ENCODE measurements at places on chromosomes 5 and 9.

DNA sequence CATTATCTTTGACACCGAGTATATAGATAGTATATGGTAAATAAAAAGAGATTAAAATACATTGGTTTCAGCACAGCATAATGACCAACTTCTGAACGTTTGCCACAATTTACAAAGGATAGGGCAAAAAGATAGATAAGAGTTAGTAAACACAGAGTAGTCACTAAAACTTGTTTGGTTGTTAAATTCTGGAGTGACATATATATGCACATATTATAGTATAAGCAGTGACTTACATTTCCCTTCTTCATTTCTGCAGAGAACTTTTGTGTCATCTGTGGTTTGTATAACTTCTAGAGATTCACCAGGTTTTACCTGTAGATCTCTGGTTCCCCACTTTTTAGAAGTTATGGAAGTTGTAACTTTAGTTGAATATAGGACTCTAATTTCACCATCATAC is 44.4 kb upstream of the RICTOR start:
- DNase-seq, result no peak

- DNase-seq, result no peak
Observed at GRCh38 chr9:5863092-5863746, 27.5 kb upstream of the MLANA start.

DNA sequence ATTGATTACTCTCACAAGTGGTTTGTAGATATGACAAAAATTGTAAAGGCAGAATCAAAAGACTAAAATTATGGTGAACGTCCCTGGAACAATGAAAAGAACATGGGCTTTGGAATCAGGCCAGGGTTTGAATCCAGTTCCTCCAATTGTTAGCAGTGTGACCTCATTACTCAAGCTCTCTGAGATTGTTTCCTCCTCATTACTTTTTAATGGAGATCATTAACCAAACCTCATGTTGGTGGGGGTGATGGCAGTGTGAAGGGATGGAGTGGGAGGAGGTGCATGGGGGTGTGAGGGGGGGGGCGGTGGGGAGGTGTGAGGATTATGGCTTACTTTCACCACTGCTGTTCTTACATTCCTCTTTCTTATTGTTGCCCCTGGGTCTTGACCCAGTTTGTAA is 44.1 kb upstream of the FOXE1 start:
- DNase-seq, result no peak

GRCh38 chr5:83925321-83925954 is 204.8 kb upstream of the HAPLN1 start:
- no peak for DNase-seq

- DNase-seq, result no peak
Observed at GRCh38 chr5:98794414-98795080, 21.1 kb downstream of the RGMB start.

GRCh38 chr5:1330847-1331831 is 13.8 kb downstream of the CLPTM1L start:
- DNase-seq, result no peak

DNA sequence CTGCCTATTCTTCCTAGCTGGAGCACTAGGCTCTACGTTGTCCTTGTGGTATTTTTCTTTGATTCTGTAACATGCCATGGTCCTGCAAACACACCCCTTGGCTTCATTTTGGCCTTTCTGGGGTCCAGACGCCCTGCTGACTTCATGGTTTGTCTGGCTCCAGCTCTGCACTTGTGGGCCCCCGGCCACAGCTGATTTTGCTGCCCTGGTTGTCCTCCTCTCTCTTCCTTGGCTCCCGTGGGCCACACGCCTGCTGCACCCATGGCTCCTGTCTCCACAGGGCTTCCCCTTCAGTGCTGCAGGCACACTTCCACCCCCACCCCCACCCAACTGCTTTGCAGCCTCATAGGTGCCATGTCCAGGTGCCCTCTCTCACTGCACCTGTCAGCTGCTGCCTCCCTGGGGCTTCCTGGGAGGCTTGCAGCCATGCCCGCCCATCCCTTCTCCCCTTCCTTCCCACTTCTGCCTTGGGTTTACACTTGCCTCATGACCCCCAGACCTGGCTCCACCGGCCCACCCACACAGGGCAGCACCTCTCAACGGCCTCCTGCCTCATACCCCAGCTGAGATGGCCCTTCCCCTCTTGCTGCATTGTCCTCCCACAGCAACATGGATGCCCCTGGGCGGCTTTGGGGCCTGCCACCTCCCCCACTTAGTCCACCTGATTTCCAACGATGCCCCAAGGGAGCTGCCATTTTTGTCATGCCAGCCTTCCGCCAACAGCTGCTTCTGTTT is 25.6 kb downstream of the SLC6A3 start:
- DNase-seq, result no peak

- DNase-seq, result no peak
Observed at GRCh38 chr5:158808542-158808941, 291.2 kb downstream of the EBF1 start.

DNA sequence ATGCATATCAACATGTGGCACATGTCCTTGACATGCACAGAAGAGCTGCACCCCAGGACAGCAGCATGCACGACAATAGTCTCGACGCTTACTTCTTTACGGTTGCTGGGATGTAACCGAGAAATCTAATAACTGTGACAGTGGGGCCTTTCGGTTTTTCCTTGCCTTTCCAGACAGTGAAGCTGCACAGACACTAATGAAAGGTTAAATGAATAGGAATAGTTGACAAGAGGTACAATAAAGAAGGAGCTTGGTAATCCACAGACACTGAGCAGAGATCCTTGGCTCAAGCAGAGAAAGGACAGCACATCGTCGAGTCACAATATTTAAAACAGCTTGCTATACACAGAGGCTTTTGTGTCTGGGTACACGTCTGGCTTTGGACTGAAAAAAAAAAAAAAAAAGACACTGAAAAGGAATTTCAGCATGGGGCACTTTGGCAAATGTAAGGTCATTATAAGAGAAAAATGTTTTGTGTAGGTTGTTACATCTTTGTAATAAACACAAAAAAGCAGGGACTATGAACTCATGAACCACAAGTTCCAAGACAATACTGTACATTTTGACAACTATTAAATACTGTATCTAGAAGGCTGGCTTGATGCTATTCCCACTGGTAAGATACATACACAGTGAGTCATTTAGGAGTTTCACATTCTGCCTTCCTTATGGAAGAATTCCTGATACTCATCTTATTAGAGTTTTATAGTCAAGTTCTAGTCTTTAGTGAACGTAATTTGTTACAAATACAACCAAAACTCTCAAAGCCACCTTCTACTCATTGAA is 5.6 kb downstream of the BNC2 start:
- DNase-seq, result no peak

GRCh38 chr9:35522187-35522586 is 32.3 kb downstream of the RUSC2 start:
- no peak for DNase-seq

DNA sequence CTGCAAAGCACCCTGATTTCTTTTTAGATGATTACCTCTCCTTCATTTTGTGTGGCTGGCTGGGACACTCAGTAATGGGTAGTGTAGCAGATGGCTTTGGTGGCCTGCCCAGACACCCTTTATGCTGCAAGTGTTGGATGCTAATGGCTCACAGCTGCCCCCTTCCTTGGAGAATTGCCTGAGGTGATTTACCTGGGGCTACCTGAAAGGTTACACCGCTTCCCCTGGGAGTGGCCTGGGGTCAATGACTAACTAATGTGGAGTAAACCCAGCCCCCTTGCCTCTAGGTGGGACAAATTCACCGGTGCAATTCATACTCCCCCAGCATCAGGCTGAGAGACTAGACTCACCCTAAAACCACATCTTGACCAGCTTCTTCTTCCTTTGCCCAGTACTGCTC is 23.5 kb upstream of the HAND1 start:
- no peak for DNase-seq

DNA sequence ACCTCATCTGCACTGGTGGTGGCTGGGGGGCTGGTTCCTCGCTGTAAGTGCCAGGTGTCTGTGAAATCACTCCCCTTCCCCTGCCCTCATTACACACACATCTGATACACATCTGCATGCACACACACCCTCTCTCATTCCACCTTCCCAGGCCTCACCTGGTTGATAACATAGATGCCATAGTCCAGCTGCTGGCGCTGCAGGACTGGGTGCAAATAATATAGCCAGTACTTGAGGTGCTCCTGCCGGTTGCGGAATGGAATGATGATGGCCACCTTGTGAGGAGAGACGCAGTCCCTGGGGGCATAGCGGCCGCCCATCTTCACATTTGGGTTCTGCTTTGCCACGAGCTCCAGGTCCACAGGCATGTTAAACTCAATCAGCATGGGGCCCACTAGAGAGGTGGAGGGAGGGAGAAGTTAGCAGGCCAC is 32.1 kb downstream of the B4GALT1 start:
- no peak for DNase-seq

GRCh38 chr9:119291554-119291953 is 77.7 kb downstream of the BRINP1 start:
- DNase-seq, result no peak

DNA sequence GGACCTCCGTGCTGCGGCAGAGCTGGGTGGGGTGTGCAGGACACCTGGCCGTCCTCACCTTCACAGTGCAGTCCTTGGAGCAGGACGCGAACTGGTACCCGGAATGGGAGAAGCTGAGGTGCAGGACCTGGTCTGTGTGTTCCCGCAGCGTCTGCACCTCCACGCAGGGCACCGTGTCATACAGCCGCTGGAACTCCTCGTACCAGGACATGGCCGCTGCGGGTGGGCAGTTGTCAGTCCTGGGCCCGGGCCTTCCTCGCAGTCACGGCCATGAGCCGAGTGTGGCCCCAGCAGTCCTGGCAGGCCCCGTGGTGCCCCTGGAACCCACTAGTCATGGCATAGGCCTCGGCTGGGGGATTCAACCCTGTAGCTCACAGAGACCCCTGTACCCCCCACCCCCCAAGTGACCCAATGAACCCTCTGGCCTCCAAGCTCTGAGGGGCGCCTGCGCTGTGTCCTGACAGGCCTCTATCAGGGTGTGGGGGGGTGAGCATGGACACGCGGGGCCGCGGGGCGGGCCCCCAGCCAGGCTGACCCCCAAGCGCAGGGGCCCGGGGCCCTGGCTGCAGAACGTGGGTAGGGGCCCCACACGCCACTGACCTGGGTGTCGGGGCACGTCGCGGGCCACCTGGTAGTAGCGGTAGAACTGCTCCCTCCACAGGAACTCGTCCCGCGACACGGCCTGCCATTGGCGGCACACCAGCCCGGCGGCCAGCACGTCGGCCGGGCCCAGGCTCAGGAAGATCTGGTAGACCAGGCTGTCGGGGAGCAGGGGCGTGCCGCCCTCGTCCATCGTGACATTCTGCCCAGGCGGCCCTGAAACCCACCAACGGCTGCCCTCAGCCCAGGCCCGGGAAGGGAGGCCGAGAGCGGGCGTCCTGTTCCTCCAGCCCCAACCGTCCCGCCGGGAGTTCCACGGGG is 987 bp downstream of the FBXW5 start:
- peak; percentile 36 for DNase-seq

DNA sequence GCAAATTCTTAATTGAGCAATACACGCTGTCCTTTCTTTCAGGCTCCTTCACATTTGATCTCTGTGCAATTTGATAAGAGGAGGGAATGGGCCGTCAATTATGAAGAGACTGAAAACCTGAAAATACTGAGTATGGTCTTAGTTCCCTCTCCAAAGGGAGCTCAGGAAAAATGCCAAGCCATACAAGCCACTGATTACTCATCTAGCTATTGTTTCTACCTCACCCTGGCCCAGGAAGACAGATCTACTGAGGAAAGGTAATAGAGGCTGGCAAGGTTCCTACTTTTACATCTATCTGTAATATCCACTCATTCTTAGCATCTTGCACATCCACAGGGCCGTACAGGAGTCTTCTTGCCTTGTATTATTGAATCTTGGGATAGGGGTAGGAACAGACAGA is 23.7 kb upstream of the TNC start:
- no peak for DNase-seq

GRCh38 chr9:137251490-137252268 is 593 bp downstream of the STPG3 start:
- no peak for DNase-seq

GRCh38 chr9:6049798-6050197 is 34.4 kb upstream of the RANBP6 start:
- no peak for DNase-seq

- DNase-seq, result no peak
Observed at GRCh38 chr9:22237497-22238363, 208.9 kb upstream of the DMRTA1 start.

DNA sequence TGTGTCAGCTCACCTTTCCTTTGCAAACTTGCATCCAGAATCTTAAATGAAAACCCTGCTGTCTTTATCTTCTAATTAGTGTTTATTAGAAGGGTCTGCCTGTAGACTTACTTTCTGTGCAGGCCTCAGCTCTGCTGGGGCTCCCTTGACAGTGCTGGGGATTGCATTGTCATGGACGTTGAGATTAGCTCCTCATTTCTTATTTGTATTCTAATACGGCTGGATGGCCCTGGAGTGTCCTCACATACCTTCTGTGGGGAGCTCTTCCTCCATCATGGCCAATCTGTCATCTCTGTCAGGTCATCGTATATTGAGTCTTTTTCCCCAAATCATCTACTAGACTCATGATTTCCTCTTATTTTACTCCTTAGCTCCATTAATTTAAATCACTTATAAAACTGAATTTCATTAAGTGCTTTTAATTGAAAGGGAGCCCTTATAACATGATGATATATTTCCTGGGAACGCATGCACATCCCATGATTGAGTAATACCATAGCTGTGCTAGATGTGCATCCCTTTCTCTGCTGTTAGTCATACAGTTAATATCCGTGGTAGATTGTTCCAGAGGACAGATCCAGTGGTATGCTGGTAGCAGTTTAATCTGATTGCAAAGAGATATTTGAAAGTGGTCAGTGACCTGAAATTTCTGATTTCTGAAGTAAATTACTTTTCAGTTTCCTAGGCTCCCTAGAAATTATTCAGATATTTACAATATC is 61.6 kb downstream of the ICE1 start:
- no peak for DNase-seq

DNA sequence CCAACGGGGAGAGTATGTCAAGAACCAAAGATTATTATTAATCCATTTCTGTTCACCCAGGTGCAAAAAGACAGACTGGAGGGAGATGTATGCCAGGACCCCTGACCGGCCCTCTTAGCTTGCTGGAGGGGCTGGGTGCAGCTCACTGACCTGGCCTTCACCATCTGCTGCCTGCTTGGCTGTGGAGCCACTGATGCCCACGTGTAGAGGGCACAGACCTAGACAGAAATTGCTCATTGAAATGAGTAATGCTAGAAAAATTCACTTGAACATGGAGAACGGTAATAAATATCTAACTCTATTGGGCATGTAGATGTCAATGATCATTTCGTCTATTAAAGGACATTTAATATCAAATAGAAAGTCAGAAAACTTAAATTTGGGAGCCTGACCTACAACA is 58.8 kb upstream of the ERCC6L2 start:
- DNase-seq, result no peak
